ENCODE measurements at places on chromosomes 4 and X.
A peak's percentile ranks its signal among the peaks of the same experiment; 100 is the strongest.

GRCh38 chr4:184851200-184851541, 25.4 kb upstream of the ACSL1 start:
- DNase-seq: no peak

GRCh38 chr4:55765070-55765469, 54.5 kb upstream of the EXOC1L start:
- DNase-seq: no peak

- no peak for DNase-seq
Observed at GRCh38 chrX:41881166-41881565, 42.2 kb downstream of the CASK start.

DNA sequence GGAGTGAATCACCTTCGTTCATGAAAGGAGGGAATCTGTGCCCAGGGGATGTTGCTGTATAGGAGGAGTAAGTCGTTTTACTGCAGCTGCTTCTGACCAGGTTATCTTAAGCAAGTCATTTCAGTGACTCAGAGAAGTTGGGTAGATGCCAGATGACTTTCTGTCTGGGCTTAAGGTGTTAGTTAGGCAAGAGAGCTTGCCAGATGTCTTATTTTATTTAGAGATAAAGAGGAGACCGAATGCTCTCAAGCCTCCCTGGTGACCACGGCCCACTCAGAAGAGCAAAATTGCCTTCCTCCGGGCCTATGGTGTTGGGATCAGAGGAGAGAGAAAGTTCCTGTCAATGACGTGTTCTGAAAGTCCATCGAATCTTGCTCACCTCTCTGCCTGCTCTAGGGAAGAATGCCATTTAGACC, 16.3 kb upstream of the ZNF827 start:
- peak; percentile 78 for DNase-seq

- DNase-seq: peak; percentile 31
Observed at GRCh38 chr4:123415977-123416376, 19.4 kb downstream of the SPRY1 start.

Measured in foreskin fibroblast (primary cell).